Activated CD4-positive, CD25-positive, alpha-beta regulatory T cell treated with anti-CD3 and anti-CD28 coated beads, Interleukin-2, amount 50 U/mL, for 16 hours (primary cell): ENCODE measurements at places on chromosomes 6 and 20.

DNA sequence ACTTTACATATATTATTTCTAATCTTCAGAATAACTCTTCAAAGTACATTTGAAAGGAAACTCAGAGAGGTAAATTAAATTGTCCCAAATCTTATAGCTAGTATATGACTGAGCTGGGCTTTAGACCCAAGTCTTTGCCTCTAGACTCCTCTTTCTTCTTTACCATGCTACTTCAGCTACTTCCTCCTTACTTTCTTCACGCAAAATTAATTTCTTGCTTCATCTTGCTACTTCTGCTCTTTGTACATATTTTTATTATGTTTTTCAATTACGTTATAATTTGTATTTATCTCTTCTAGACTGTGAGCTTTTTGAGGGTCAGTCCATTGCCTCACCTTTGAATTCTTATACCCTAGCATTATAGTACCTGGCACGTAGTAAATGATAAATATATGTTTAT, 5.3 kb downstream of the TMEM170B start:
- DNase-seq: no peak

DNA sequence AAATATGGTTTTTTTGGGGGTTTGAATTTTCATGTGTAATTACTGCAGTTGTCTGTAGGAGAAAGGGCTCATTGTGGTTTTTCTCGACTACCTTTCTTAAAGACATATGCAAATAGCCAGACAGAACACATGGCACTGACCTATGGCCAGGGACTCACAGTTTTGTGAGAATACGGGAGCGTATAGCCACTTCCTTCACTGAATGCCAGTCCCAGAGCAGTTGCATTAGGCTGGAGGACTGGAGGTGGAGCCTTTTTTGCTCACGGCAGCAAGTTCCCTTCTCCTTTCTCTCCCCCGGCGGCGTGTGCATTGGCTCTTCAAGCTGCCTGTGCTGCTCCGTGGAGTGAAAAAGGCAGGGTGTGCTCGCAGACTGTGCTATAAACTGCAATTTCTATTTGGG, 114.9 kb downstream of the AKAP7 start:
- DNase-seq: no peak

GRCh38 chr6:63272397-63272796, 47.4 kb downstream of the LGSN start:
- no peak for DNase-seq

DNA sequence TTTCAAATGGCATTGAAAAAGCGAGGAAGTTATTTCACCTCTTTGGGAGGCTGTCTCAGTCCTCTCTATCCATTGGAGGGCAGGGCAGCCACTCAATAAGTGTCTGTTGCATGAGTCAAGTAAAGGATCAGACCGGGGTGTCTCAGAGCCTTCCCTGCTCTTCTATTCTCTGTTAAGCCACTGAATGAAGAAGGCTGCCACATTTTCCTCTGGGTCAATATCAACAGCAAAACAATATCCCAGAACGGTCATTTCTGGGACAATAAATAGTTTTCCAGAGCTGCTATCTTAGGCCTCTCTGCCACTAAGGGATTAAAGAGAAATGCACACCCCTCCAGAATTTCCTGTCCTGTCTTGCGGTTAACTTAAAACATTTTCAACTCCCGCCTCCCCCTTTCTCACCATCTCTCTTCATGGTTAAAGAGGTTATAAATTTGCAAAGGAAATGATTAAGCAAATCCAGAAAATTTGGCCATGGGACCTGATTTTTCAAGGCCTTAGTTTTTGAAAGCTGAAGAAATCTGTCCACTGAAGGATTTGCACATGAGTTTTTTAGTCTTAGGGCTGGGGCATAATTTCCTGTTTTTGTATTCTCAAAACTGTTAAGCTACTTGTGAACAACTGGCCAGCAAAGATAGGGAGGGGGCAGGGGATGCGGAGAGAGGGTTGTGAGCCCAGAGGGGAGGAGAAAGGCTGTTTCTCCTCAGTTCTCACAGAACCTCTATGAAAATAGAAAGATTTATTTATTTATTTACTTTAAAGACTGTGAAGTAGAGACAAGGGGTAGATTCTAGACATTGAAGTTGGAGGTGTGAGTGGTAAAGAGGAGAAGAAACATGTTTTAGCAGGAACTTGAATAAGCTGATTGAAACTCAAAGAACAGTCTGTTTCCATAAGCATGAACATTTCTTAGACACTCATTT, 135.7 kb downstream of the BCAS1 start:
- DNase-seq: no peak

DNA sequence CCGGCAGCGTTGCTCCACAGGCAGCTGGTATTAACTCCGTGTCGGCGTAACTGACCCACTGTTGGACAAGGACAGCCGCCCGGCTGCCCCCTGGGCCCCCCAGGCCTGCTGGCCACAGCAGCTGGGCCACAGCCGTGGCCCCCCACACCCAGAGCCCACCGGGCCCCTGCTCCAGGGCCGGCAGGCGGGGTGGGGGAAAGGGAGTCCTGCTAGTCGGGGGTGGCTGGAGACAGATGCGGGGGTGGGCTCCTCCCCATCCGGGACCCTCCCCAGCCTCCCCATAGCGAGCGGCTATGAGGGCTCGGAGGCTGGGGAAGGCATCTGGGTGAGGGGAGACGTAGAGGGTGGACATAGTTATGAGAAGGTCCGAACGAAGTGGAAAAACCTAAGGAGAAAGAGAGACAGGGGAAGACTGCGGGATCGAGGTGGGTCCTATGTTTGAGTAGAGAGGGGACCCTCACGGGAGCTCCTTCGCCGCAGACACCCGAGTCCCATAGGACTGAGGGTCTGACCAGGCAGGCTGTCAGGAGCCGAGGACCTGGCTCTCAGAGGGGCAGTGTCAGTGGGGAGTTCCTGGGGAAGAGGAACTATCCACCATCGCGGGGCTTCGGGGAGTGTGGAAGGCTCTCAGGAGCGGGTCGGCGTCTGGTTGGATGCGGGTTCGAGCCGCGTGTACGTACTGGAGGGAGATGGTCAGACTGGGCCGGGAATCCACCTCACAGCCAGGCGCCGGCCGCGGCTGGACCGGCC, 511 bp downstream of the VARS1 start:
- DNase-seq: no peak

GRCh38 chr6:71727632-71728294, 158.6 kb upstream of the RIMS1 start:
- no peak for DNase-seq

GRCh38 chr20:48667889-48668413, 159.8 kb downstream of the PREX1 start:
- no peak for DNase-seq

- DNase-seq: no peak
These were observed 73.3 kb downstream of the OTOR start for GRCh38 chr20:16821211-16822089.

GRCh38 chr20:17502105-17502504, 29.1 kb downstream of the BFSP1 start:
- DNase-seq: no peak

DNA sequence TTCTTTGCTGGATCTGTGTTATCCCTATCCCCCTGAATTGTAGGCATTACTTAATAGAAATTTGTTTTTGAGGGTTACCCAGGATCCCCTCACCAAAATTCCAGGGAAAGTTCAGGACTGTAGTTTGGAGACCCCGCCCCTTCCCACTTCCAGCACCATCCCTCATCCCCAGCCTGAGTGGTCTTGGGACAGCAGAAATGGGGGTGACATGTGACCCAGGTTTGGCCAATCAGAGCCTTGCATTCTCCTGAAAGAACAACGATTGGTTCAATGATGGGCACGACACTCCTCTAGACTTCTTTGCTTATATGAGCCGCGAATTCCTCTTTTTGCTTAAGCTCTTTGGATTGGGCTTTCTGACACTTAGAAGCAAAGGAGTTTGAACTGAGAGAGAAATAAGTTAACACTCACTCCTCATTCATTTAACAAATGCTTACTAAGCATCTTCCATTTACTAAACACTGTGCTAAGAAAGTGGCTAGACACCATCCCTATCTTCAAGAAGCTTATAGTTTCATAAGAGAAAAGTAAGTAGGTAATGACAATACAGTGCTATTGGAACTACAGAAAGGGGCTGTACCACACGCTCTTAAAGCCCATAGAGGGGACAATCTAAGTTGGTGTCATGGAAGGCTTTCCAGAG, 24.9 kb upstream of the PAQR8 start:
- DNase-seq: no peak
